ENCODE measurements at places on chromosomes 2 and 18. TPM values are rescaled to one million over a fixed set of nuclear protein-coding genes. Genes with fewer than 3 reads are reported as not detected.

- H3K27me3 ChIP-seq = no peaks in the 10 kb centered on the region
- H3K4me3 ChIP-seq = no peak overlapping the region
- H3K4me1 ChIP-seq = no peaks in the 10 kb centered on the region
- no peak for DNase-seq
- no peak overlapping the region for H3K27ac ChIP-seq
Observed at GRCh38 chr2:118300832-118301231, 212.6 kb downstream of the INSIG2 start.

DNA sequence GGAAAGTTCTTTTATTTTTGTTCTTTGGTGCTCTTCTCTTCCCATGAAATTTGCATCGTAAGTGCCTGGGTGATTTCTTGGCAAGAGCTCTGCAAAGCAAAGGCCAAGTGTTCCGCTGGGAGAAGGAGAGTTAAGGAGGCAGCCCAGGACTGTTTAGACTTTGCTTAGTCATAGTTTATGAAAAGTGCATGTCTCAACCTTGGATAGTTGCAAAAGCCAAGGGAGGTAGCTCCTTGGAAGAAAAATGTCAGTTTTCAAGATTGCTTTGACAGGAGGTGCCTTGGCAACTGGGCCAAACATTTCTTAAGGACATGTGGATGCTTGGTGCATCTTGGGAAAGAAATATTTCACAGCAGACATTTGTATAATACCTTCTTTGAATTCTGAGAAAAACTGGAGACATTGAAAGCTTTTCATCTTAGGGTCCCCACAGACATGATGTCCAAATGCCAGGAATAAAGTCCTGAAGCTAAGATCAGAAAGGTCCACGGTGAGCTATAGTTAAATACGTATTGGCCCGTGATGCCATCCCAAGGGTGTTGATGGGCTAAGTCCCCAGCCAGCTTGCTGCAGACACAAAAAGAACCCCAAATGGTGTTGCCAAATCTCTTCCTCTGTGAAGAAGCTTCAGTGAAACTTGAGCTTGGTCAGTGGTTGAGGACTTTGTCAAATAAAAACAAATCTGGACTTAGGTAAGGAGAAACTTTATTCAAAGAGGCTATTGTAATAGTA lies 96.3 kb upstream of the THUMPD2 start:
- peaks cover 14% of the 10 kb centered on the region for H3K4me1 ChIP-seq
- DNase-seq = peak; percentile 78

DNA sequence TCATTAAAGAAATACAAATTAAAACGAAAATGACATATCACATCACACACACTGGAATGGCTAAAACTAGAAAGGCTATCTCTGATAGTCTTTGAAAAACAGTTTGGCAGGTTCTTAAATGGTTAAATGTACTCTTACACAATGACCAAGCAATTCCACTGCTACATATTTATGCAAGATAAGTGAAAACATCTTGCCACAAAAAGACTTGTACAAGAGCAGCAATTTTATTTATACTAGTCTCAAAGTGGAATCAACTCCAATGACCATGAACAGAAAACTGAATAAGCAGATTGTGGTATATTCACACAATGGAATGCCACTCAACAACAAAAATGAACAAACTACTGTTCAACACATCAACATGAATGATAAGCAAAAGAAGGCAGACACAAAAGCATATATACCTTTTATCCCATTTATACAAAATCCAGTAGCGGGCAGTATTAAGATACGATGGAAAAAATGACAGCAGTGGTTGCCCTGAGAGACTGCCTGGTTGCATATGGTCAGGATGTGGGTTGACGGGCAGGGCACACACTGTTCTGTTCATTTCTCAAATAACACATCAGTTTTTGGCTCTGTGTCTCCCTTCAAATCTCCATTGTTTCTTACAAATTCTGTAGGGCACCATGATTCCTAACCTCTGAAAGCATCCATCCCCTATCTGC lies 25.4 kb downstream of the SP100 start:
- no peak overlapping the region for H3K27ac ChIP-seq
- peaks cover 9% of the 10 kb centered on the region for H3K36me3 ChIP-seq
- no peaks in the 10 kb centered on the region for H3K27me3 ChIP-seq
- no peak for DNase-seq

GRCh38 chr2:98473995-98474780 lies 29.5 kb downstream of the INPP4A start:
- no peak for DNase-seq
- H3K27ac ChIP-seq = no peak overlapping the region
- no peaks in the 10 kb centered on the region for H3K4me1 ChIP-seq
- H3K36me3 ChIP-seq = no peaks in the 10 kb centered on the region

GRCh38 chr2:32990556-32990955 lies 43.8 kb downstream of the LTBP1 start:
- no peak overlapping the region for H3K4me3 ChIP-seq
- no peaks in the 10 kb centered on the region for H3K27me3 ChIP-seq
- H3K27ac ChIP-seq = no peak overlapping the region
- no peaks in the 10 kb centered on the region for H3K4me1 ChIP-seq

DNA sequence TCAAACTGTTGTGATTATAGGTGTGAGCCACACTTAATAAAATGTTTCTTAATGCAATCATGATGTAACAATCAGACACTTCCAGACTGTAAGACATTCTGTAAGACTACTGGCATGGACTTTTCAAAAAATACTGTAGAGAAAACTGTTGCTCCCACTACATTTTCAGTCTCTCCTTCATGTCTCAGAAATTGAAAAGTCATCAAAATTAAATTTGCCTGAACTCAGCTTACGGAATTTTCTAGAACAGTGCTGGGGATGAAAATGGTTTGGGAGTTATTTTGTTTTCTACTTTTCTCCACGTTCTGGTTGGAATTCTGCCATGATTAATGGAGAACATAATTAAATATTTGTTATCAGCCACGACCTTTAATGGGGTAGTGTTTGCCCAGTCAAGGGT lies 26.8 kb upstream of the TACR1 start:
- no peak for DNase-seq
- no peak overlapping the region for H3K4me3 ChIP-seq
- no peak overlapping the region for H3K27ac ChIP-seq
- H3K36me3 ChIP-seq = no peaks in the 10 kb centered on the region
- H3K27me3 ChIP-seq = no peaks in the 10 kb centered on the region

GRCh38 chr2:84041506-84041905 lies 417.6 kb downstream of the SUCLG1 start:
- H3K4me3 ChIP-seq = no peak overlapping the region
- H3K4me1 ChIP-seq = no peaks in the 10 kb centered on the region
- DNase-seq = no peak

DNA sequence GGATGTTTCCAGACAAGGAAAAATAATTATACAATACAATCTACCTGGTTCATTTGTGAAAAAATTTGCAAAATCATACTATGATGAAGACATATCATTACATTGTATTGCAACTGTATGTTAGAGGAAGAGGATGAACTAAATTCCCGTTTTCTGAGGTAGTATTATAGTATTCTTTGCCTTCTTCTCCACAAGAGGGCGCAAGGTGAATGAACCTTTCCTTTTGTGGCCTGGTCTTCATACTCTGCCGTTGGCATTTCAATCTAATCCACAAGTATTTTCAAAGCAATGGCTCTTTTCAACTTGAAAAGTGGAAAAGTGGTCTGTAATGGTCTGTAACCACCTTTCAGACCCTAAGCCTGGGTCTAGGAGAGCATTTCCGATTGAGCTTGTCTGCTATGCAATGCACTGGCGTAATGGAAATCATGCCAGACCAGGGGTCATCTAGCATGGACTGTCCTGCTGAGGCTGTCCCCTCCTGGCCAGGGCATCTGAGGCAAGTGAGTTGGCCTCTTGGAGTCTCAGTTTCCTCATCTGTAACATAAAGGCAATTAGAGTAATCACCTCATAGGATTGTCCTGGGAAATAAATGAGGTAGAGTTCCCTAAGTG lies 30.8 kb upstream of the ZNF396 start:
- H3K27me3 ChIP-seq = no peaks in the 10 kb centered on the region
- no peak overlapping the region for H3K4me3 ChIP-seq
- peaks cover 10% of the 10 kb centered on the region for H3K4me1 ChIP-seq
- H3K27ac ChIP-seq = no peak overlapping the region
- DNase-seq = peak; percentile 18

- no peak for DNase-seq
- no peaks in the 10 kb centered on the region for H3K4me1 ChIP-seq
- H3K36me3 ChIP-seq = no peaks in the 10 kb centered on the region
- H3K27ac ChIP-seq = no peak overlapping the region
Observed at GRCh38 chr2:134468776-134469175, 214.9 kb downstream of the MGAT5 start.

DNA sequence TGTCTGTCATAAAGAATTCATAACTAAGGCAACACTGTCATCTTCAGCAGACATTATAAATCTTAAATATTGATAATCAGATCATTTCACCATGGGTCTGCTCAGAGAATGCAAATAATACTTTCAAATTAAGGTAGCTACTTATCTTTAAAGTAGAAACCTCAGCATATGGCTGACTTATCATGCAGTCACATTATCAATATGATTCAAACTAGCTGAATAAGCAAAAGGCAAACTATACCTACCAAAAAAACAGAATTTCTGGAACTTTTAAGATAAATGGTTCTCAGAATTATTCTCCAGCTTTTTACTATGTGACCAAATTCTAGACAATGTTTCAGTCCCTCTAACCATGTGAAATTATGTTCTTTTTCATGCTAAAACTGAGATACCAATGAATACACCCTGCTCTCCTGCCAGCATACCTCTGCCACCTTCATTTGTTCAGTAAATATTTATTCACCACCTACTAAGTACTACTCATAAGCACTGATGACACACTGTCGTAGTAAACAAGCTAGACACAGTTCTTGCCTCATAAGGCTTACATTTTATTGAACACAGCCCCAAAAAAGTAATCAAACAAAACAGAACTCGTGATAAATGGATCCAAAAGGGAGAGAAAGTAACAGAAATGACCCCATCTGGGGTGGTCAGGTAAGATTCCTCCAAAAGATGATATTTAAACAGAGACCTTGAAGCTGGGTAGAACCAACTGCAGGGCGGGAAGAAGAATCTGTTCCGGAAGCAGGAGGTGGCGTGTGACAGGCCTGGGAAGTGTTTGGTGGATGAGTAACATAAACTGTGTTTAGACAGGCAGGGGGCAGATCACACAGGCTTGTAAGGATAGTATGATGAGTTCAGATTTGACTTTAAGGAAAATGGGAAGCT lies 17.7 kb downstream of the SPIRE1 start:
- no peaks in the 10 kb centered on the region for H3K27me3 ChIP-seq
- H3K4me3 ChIP-seq = no peak overlapping the region
- H3K4me1 ChIP-seq = peaks cover 5% of the 10 kb centered on the region
- H3K36me3 ChIP-seq = no peaks in the 10 kb centered on the region

GRCh38 chr2:138187221-138187620 lies 222.9 kb downstream of the HNMT start:
- H3K4me1 ChIP-seq = no peaks in the 10 kb centered on the region
- H3K27me3 ChIP-seq = no peaks in the 10 kb centered on the region
- DNase-seq = no peak
- H3K27ac ChIP-seq = no peak overlapping the region
- H3K4me3 ChIP-seq = no peak overlapping the region

- no peaks in the 10 kb centered on the region for H3K4me1 ChIP-seq
- H3K27ac ChIP-seq = no peak overlapping the region
- no peak overlapping the region for H3K4me3 ChIP-seq
- no peaks in the 10 kb centered on the region for H3K36me3 ChIP-seq
- no peaks in the 10 kb centered on the region for H3K27me3 ChIP-seq
Observed at GRCh38 chr18:78271790-78272189, 707.8 kb upstream of the SALL3 start.

- no peaks in the 10 kb centered on the region for H3K4me1 ChIP-seq
- no peak overlapping the region for H3K27ac ChIP-seq
- no peaks in the 10 kb centered on the region for H3K36me3 ChIP-seq
- H3K4me3 ChIP-seq = no peak overlapping the region
Observed at GRCh38 chr2:228575897-228576296, 394.4 kb upstream of the SPHKAP start.

GRCh38 chr18:3059272-3059671 lies 46.3 kb upstream of the LPIN2 start:
- DNase-seq = no peak
- peak overlapping the region; percentile 77 for H3K27ac ChIP-seq
- no peaks in the 10 kb centered on the region for H3K36me3 ChIP-seq
- no peaks in the 10 kb centered on the region for H3K4me1 ChIP-seq
- H3K27me3 ChIP-seq = no peaks in the 10 kb centered on the region

GRCh38 chr2:159457589-159457988 lies 158.8 kb downstream of the BAZ2B start:
- no peak overlapping the region for H3K4me3 ChIP-seq
- H3K36me3 ChIP-seq = no peaks in the 10 kb centered on the region
- DNase-seq = no peak
- H3K27me3 ChIP-seq = no peaks in the 10 kb centered on the region
- H3K4me1 ChIP-seq = no peaks in the 10 kb centered on the region

DNA sequence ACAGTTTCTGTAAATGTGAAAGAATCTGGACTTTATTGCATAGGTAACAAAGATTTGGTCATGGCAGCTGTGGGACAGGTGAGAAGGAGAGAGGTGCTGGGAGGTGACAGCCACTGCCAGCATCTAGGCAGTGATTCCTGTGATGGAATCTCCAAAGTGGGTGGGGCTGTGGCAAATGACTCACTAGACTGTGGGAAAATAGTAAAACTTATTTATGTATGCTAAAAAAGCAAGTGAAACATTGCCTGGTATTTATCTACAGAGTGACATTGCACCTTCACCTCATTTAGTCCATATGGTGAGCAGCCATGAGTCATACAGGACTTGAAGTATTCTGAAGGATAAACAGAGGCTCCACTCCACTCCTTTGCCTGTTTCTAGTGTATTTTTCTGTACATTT lies 145.3 kb upstream of the MEX3C start:
- H3K4me3 ChIP-seq = no peak overlapping the region
- no peaks in the 10 kb centered on the region for H3K27me3 ChIP-seq
- DNase-seq = no peak
- H3K27ac ChIP-seq = no peak overlapping the region

GRCh38 chr2:128363934-128364361 lies 45.3 kb upstream of the HS6ST1 start:
- no peak for DNase-seq
- H3K4me1 ChIP-seq = peaks cover 25% of the 10 kb centered on the region
- H3K27me3 ChIP-seq = no peaks in the 10 kb centered on the region
- no peak overlapping the region for H3K27ac ChIP-seq

- no peak overlapping the region for H3K4me3 ChIP-seq
- H3K4me1 ChIP-seq = no peaks in the 10 kb centered on the region
- peak; percentile 42 for DNase-seq
- no peaks in the 10 kb centered on the region for H3K36me3 ChIP-seq
Observed at GRCh38 chr2:34012715-34013302, 413.7 kb upstream of the FAM98A start.

The NXPH2 gene
- total RNA-seq = not detected

The DNER gene
- not detected for total RNA-seq

The BUB1 gene
- total RNA-seq = 0.94 TPM

The PDE1A gene
- 101 TPM for total RNA-seq

The TMEM17 gene
- total RNA-seq = 6.0 TPM

The LIMS2 gene
- total RNA-seq = 14.7 TPM

The UGT1A6 gene
- 6.2 TPM for total RNA-seq
